ENCODE measurements at places on chromosomes 7 and 10. TPM values are rescaled to one million over a fixed set of nuclear protein-coding genes. Genes with fewer than 3 reads are reported as not detected.

Gene CYP3A4
- total RNA-seq = 0.53 TPM

Gene GOLGA7B
- total RNA-seq = 9.4 TPM

Gene AGBL3
- 3.5 TPM for total RNA-seq

DNA sequence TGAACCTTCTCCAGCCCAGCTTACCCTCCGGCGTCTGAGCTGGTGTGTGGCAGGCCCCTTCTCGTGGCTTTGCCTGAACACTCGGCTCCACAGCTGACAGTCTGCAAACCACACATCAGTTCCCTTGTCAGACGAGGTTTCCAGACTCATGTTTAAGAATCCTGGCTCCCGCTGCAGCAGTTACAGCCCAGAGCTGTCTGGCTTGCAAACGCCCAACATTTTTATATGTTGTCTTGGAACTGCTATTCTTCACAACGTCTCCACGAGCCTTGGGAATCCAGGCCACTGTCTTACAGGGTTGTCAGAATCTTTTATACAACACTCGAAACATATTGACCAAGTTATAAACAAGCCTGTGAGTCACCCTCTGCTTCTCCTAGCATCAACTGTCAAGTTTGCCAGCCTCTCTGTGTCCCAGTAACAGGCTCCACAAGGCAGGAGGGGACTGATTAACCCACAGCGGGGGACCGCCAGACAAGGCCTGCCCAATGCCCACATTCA, 68.1 kb downstream of the TNS3 start:
- no peak overlapping the region for H3K4me3 ChIP-seq
- H3K27me3 ChIP-seq = peaks cover 2% of the 10 kb centered on the region

- H3K4me1 ChIP-seq = no peaks in the 10 kb centered on the region
- H3K27ac ChIP-seq = no peak overlapping the region
- no peaks in the 10 kb centered on the region for H3K36me3 ChIP-seq
- DNase-seq = no peak
- no peaks in the 10 kb centered on the region for H3K27me3 ChIP-seq
- no peak overlapping the region for H3K4me3 ChIP-seq
Observed at GRCh38 chr7:21092766-21093702, 306.3 kb upstream of the SP8 start.

- no peak overlapping the region for H3K27ac ChIP-seq
- no peak overlapping the region for H3K4me3 ChIP-seq
- H3K4me1 ChIP-seq = no peaks in the 10 kb centered on the region
- no peaks in the 10 kb centered on the region for H3K36me3 ChIP-seq
- no peaks in the 10 kb centered on the region for H3K27me3 ChIP-seq
Observed at GRCh38 chr10:5532307-5532605, 7.5 kb downstream of the CALML3 start.

GRCh38 chr10:13268841-13269240, 31.0 kb downstream of the PHYH start:
- no peaks in the 10 kb centered on the region for H3K4me1 ChIP-seq
- no peak overlapping the region for H3K4me3 ChIP-seq
- no peak overlapping the region for H3K27ac ChIP-seq
- H3K27me3 ChIP-seq = no peaks in the 10 kb centered on the region
- no peak for DNase-seq
- no peaks in the 10 kb centered on the region for H3K36me3 ChIP-seq

All from T-cell (primary cell).